Epithelial cell of proximal tubule (primary cell): ENCODE measurements at places on chromosomes 6 and 20.

- DNase-seq = no peak
These were observed 939 bp downstream of the DTNBP1 start for GRCh38 chr6:15661853-15662325.

DNA sequence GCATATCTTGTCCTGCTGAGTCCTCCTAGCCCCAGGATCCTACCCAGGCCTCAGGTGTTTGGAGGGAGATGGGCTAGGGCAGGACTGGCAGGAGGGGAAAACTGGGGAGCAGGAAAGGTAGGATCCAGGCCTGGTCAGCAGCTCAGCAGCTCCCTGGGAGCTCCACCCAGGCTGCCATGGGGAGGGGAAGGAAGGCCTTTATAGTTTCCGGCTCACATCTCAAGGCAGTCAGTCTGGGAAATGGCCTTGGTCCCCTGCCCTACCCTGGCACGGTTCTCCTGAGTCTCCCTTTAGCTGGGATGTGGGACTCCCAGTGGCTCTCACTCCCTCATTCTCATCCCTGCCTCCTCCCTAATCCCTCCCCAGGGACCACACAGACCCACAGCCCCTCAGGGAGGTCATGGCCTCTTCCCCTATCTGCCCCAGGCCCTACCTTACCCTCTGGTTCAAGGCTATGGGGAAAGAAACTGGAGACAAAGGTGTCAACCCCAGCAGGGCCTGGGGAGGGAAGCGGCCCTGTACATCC, 1.6 kb downstream of the SLC44A4 start:
- no peak for DNase-seq

- DNase-seq = no peak
These were observed 82.5 kb upstream of the ARID1B start for GRCh38 chr6:156694679-156695078.

GRCh38 chr20:59361411-59361810, 61.0 kb downstream of the EDN3 start:
- no peak for DNase-seq

DNA sequence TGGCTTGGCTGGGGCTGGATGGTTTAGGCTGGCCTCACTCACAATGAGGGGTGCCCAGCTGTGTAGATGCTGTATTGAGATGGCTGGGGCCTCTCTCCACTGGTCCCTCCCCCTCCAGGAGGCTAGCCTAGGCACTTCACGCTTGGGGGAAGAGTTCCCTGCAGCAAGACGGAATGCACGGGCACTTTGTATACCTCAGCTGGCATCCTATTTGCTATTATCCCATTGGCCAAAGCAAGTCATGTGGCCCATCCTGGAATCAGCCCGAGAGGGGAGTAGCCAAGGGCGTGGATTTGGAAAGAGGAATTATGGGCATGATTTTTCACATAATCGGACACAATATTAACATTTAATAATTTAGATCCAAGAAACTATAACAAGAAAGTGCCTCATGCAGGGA, 64.3 kb downstream of the ISM1 start:
- DNase-seq = no peak
